ENCODE measurements at places on chromosomes 3 and 15.

- DNase-seq, result no peak
Measured at GRCh38 chr3:77380136-77380535, 340.2 kb downstream of the ROBO2 start.

GRCh38 chr3:71041371-71041770 lies 542.2 kb downstream of the FOXP1 start:
- no peak for DNase-seq

- no peak for DNase-seq
Measured at GRCh38 chr3:11269007-11269406, 3.2 kb upstream of the ATG7 start.

DNA sequence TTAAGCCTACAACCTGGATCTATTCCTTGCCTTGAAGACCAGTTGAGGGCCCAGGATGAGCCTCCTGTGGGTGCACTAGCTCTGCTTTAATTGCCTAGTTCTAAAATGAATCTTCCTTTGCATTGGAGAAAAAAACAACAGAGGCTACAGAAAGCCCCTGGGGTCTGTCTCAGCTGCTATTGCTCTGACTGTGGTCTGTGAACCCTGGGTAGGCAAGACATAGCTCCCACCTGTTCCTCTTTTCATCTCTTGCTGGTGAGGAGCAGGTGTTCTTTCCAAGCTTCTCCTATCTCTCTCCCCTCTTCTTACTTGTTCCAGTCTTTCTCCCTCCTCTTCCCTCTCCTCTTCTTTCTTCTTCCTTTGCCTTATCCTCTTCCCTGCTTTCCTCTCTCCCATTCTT lies 28.8 kb downstream of the RBP2 start:
- no peak for DNase-seq

DNA sequence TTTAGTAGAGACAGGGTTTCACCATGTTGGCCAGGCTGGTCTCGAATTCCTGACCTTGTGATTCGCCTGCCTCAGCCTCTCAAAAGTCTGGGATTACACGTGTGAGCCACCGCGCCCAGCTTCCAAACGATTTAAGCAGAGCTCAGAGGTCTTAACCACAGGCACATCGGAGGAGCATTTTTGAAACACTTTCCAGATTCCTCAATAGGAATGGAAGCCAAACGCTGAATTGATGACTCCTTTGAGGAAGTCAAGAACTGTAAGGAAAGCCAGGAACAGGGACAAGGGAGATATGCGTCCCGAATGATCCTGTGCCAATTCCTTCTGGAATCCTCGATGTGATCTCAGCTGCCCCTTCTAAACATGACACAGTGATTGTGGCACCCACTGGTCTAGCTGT lies 40.0 kb downstream of the TRH start:
- no peak for DNase-seq

- no peak for DNase-seq
Measured at GRCh38 chr3:45225465-45226205, 452 bp downstream of the TMEM158 start.

- DNase-seq, result no peak
Measured at GRCh38 chr3:32138545-32139104, 32.2 kb downstream of the GPD1L start.

DNA sequence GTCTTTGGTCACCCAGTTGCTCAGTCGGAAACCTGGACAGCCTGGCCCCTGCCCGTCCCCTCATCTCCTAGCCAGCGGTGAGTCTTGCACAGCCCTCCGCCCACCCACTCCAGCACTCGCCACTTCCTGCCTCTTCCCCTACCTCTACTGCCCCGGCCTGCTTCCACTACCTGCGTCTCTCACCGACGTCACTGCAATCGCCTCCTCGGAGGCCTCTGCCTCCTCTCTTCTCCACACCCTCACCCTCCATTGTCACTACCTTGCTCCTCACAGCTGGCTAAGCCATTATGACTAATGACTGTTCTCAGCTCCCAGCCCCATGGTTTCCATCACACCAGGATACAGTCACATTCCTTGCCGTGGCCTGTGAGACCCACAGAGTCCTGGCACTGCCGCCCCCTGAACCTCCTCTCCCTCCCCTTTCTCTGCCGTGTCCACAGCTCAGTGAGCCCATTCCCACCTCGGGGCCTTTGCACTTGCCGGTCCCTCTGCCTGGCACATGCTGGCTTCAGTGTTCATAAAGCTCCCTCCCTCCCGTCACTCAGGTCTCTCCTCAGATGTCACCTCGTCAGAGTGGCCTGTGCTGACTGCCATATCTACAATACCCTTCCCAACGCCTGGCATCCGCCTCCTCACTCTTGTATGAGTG lies 104.8 kb downstream of the FBLN2 start:
- no peak for DNase-seq

GRCh38 chr3:47296562-47297302 lies 14.0 kb downstream of the KLHL18 start:
- DNase-seq, result no peak

GRCh38 chr3:72185549-72186399 lies 400.8 kb upstream of the PROK2 start:
- peak; percentile 40 for DNase-seq

DNA sequence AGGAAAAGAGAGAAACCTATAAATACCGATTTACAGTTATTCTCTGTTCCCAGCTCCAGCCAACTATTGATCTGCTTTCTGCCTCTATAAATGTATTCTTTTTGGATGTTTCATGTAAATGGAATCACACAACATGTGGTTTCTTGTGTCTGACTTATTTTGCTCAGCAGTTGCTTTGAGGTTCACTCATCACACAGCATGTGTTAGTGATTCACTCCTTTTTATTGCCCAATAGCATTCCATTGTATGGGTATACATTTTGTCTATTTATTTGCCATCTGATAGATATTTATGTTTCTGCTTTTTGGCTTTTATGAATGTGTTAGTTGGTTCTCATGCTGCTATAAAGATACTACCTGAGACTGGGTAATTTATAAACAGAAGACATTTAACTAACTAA lies 23.6 kb downstream of the CCR1 start:
- DNase-seq, result no peak

DNA sequence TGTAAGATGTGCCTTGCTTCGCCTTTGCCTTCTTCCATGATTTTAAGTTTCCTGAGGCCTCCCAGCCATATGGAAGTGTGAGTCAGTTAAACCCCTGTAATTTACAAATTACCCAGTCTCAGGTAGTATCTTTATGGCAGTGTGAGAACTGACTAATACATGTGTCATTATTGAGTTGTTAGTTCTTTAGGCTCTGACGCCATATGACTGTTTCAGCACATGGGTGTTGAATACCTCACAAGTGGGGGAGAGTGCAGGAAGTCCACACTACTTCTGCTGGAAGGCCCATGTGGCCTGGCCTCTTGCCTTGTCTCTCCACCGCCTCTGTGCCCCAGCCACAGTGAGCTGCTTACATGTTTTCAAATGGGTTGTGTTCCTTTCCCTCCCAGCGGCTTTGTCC lies 28.5 kb downstream of the MFSD1 start:
- DNase-seq, result no peak

DNA sequence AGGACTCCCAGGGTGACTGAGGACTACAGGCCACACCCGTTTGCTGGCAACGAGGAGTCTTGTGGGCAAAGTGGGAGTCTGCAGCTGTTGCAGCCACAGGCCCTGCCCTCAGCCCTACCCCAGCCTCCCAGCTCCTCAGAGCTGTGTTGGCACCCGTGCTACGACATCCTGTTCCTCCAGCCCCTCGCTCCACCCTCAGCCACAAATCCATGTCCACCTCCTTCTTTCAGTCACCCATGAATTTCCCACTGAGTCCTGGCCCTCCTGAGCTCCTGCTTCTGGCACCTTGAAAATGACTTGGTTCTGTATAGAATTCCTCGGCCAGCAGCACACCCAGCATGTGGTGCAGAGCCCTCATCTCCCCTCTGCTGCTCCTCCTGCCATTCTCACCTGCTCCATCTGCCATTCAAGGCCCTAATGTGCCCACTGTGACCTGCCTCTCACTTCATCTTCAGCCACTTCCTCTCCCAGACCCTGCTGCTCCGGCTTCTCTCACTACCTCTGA lies 20.9 kb upstream of the VILL start:
- DNase-seq, result no peak

DNA sequence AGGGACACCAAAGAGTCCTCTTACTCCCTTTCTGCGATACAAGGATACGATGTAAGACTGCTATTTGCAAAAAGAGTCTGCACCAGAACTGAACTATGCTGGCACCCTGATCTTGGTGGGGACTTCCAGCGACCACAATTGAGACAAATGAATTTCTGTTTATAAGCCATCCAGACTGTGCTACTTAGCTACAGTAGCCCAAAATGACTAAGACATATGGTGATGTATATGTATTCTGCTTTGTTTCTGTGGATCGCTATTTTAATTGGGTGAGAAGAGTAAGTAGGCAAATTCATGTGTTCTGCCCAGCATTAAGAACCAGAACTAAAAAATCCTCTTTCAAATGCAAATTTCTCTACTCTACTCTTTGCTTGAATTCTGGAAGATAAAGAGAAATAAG lies 720.9 kb downstream of the DIPK2A start:
- no peak for DNase-seq

DNA sequence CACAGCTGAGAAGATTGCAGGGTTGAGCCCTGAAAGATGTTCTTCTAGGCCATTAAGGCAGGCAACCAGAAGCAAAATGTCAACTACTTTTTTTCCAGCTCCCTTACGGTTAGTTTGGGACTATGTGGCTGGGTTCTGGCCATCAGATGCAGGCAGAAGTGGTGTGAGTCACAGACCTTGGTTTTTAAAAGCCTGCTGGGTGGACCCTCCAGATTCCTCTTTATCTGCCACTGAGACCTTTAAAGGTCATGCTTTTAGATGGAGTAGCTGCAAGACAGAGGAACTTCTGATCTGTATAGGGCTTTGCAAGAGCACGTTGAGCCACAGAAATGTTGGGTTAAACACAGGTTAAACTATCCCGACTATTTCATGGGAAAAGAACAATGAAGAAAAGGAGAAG lies 102.9 kb downstream of the CHST2 start:
- DNase-seq, result no peak

- peak; percentile 7 for DNase-seq
Measured at GRCh38 chr3:23202203-23202920, 765 bp upstream of the UBE2E2 start.

DNA sequence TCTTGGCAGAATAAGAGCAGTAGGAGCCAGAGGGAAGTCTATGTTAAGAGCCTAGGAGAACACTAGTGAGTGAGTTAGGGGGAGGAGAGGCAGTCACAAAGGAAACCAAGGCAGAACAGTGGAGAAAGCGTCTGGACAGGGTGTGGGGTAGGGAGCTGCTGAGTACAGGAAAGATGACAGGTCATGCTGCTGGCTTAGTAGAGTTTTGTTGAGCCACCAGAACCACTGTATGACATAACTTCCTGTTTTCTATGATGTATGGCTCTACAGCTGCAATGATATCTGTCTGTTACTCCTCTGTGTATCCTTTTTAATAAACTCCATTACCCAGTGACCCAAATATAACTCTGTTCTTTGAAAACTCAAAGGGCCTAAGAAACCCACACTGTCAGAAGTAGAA lies 10.6 kb upstream of the STT3B start:
- DNase-seq, result no peak

DNA sequence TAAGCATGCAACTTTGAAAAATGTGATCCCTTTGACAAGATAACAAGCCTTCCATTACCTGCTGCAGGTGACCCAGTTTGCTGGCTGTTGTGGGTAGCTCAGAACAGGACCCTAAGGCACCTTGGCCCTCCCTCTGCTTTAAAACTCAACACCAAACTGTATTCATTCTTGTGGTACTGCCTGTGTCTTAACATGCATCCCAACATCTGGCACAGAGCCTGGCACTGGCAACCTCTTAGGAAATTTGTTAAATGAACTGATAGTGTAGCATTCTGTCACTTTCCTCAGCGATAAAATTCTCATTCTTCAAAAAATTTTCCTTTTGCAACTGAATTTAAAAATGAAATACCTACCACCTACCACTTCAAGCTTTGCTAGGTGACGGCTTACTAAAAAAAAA lies 287.3 kb upstream of the ADAMTS9 start:
- DNase-seq, result no peak

DNA sequence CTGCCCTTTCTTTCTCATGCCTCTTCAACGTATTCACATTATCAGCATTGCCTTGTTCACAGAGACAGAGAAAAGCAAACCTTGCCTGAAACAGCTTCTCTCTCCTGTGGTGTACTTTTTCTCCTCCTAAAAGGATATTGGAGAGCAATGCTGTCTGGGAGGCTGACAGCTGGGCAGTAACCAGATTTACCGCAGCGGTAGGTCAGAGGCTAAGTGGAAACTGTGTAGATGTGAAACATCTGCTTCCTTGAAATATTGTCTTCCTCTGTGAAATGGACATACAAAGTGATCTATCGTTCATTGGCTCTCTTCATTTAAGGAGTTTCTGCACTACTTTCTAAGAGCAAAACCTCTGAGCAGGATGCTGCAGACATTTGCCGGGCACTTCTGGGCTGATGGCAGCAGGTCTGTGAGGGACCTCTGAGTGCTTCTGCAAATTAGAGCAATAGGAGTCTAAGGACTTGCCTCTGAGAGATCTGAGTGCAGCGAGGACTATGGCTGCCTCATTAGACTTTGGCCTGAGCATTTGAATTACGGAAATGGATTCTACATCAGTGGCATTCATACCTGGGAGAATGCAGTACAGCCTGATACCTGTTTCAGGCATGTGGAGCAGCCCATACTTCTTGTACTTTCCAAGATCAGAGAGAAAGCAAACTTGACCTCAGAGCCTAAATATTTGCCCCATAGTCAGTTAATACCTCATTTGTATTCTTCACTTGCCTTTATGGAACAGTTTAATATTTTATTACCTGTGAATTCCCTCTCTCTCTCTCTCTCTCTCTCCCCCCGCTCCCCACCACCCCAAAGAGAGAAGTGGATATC lies 260.5 kb upstream of the TPRG1 start:
- no peak for DNase-seq

- no peak for DNase-seq
Measured at GRCh38 chr3:121152573-121152972, 244.6 kb downstream of the STXBP5L start.

DNA sequence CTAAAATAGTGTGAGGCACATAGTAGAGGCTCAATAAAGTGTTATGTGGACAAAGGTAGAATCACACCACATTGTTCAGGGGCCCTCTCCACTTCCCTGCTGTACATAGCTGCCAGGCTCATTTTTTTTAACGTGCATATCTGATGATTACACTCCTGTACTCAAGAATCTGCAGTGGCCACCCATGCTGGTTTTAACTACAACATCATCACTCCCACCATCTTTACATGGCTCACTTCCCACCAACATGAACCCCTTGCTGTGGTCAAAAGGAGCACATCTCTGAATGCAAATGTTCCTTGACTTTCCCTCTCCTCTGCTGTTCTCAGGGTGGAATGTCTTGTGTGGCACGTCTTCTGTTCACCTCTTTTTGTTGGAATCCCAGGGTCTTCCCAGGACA lies 76.7 kb downstream of the FEM1B start:
- DNase-seq, result no peak

All from activated T-cell treated with anti-CD3 and anti-CD28 coated beads for 24 hours (primary cell).